ENCODE measurements at places on chromosomes 2 and 18.

DNA sequence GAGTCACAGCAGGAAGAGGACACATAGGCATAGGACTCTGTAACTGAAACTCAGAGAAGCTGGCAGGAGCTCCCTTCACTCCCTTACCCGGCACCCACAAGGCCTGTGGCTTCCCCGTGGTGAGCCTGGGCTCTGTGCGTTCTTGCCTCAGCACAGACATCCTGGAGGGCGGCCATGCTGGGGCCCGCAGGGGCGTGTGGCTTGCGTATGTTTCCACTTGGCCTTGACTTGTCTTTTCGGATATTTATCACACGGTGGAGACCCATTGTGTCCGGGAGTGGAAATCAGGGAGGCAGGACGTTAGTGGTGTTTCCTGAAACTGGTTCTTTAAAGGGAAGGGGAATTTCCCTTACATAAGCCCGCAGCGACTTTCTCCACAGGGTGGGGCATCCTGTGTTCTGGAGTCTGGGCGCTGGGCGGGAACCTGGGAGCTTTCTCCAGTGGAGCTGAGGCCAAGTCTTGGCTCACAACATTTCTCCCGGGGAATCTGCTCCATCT lies 49.9 kb upstream of the EML6 start:
- no peak for DNase-seq

- DNase-seq: no peak
Observed at GRCh38 chr2:216006164-216006663, 7.1 kb downstream of the MREG start.

GRCh38 chr2:106257830-106258229 lies 63.7 kb upstream of the UXS1 start:
- no peak for DNase-seq

- DNase-seq: no peak
Observed at GRCh38 chr18:54247511-54248175, 21.7 kb upstream of the POLI start.

DNA sequence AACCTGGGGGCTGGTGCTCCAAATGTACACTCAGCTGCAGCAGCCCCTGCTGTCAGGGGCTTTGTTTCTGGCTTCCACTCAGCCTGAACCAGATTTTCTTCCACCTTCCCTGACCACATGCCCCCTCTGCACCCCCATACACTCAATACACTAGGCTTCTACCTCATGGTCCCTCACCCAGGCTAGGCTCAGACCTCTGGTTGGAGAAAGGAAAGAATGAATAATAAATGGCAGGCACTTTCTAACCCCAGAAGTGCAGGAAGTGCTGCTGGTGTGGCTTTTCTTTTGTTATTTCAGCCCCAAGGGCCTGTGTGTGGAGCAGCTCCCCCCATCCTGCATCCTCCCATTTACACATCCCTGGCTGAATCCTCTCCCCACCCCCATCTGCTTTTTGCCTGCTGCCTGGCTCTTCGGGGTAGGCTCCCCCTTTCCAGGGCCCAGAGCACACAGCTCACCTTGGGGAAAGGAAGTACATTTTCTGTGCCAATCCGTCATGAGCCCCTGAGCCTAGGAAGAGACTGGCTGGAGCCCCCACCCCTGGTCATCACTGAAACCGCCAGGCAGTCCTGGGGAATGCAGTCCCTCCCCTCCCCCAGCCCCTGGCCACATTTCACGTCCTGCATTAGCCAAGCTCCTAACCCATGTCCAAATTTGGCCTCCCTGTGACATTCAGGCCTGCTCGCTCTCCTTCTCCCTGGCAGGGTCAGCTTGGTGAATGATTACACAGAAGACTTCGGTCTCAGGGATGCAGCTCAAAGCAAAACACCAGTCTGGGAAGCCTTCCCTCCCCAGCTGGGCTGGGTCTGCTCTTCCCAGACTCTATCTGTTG lies 2.6 kb downstream of the DYSF start:
- no peak for DNase-seq

- no peak for DNase-seq
Observed at GRCh38 chr2:7031547-7032245, 114.5 kb downstream of the RNF144A start.
